ENCODE measurements at places on chromosomes 12 and 14. TPM values are rescaled to one million over a fixed set of nuclear protein-coding genes. Genes with fewer than 3 reads are reported as not detected.

DNA sequence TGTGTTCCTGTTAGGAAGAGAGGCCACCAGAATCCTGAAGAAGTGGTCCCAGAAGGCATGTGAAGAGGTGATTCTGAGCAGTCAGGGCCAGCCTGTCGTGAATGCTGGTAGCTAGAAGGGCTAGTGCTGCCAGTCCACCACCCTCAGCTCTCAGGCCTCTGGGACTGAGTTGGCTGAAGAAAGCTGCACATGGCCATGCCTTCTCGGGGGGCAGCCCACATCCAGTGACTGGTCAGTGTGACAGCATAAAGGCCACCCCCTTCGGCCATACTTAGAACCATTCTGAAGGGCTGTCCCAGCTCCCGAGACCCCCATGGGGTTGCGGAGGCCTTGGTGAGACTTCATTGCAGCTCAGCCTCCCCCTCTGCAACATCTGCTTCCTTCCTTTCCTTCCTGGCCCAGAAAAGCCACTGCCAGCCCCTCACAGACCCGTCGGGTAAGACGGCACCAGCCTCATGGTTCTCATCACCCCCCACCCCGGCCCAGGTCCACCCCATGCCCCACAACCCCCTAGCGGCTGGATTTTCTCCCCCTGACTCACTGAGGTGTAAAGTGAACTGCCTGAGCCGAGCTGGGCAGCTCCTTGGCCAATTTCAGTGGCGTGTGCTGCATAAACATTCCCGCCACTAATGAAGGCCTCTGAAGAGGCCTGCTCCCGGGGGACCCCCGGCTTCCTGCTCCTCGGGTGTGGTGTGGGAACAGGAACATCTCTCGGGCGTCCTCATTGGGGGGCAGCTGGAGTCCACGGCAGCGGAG is 49.5 kb upstream of the DIO3 start:
- no peak for DNase-seq

C12orf56 gene
- total RNA-seq = not detected

FKBP4 gene
- total RNA-seq = 46.2 TPM

DAO gene
- not detected for total RNA-seq

GRCh38 chr14:96057738-96058137 is 18.6 kb downstream of the C14orf132 start:
- DNase-seq = no peak

- no peak for DNase-seq
Measured at GRCh38 chr12:67852701-67853100, 136.5 kb upstream of the IFNG-AS1 start.

DNA sequence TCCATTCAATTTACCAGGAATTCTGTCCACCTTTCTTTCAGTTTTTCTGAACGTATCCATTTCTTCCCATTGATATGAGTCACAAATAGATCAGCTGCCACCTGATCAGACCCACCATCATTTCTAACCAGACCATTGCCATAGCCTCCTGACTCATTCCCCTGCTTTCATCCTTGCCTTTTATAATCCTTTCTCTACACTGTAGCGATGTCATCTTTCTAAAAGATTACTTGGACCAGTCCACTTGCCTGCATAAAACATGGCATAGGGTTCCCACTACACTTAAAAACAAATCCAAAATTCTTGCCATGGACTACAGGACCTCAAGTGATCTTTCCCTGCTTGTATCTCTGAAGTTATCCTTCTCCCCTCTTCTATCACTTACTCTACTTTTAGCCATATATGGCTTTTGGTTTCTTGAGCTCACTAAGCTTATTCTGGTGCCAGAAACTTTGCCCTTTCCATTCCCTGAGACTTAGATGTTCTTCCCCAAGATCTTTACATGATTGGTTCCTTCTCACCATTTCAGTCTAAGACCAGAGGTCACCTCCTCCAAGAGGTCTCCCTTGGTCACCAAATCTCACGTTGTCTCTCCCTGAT is 149.5 kb upstream of the KRR1 start:
- DNase-seq = no peak

- DNase-seq = no peak
Measured at GRCh38 chr12:132807295-132808092, 21.2 kb downstream of the GOLGA3 start.

GRCh38 chr14:103546652-103547454 is 15.6 kb downstream of the BAG5 start:
- DNase-seq = peak; percentile 75

Data from heart left ventricle (tissue), 16 donors.